ENCODE measurements at places on chromosomes 7 and 10.

- no peak for DNase-seq
Observed at GRCh38 chr7:119959811-119960210, 313.2 kb upstream of the KCND2 start.

DNA sequence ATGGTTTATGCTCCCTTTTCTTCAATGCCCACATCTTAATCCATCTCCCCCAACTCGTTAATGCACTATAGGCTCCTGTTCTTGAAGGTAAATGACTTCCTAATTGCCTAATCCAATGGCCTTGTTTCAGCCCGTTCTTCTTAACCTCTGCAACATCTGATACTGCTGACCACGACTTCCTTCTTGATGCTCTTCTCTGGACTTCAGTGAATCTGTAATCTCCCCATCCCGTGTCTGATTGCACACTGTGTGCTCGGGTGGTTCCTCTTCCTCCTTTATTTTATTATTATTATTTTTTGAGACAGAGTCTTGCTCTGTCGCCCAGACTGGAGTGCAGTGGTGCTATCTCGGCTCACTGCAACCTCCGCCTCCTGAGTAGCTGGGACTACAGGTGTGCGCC lies 58.9 kb downstream of the HIPK2 start:
- no peak for DNase-seq

DNA sequence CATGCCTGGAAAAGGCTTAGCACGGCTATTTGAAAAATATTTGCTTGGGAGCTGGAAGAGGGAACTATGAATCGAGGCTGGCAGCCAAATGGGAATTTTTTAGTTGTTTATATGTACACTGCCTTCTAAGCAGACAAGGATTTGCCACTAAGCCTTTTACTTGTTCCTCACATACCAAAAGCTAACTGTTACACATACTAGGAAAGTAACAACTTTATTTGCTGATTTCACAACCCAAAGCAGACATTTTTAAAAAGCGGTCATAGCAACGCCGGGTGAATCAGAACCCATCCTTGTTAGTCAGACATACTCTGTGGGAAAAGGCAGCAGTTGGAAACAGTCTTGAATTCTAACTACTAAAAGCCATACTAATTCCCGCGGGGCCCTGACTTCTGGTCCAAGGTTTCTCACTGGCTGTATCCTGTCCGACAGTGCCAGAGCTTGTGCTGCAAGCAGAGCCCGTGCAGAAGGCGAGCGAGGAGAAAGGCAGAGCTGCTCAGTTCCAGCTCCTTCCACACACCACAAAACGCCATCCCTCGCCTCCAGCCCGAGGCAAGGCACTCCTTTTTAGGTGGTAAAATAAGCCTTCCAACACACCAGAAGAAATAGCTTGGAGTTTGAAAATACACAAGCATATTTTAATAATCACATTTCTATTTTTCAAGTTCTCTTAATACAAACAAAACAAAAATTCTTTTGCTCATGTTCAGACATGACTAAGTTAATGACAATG lies 89.2 kb downstream of the RNF216 start:
- DNase-seq, result no peak

- DNase-seq, result no peak
Observed at GRCh38 chr10:58785354-58785753, 272.7 kb downstream of the BICC1 start.

DNA sequence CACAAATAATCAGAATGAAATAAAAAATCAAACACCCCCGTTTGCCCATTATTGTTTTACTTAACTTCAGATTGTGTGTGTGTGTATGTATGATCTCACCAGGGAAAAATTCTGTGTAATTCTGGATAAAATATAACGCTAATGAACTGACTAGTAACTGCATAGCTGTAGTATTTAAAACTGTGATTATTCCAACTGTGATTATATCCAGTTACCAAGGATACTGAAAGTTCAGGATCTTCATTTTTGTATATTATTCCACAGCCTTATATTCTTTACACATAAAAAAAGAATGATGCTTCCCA lies 2.9 kb downstream of the TWIST1 start:
- no peak for DNase-seq

DNA sequence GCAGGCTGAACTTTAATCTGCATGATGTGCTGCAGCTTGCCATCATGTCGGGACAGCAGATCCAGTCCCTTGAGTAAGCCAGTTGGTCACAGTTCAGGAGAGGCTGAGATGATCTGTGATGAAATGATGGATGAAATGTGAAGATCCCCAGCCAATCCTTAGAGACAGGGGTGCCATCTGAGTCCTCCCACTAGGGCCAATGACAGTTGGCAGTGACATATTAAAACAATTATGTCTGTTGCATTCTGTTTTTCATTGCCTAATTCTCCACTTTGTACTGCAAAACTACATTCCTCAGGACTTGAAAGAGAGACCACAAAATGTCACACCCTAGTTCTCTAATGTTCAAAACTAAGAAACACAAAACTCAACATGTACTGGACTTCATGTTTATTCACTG lies 66.3 kb upstream of the CAV2 start:
- DNase-seq, result no peak

- no peak for DNase-seq
Observed at GRCh38 chr10:59055045-59055444, 121.4 kb upstream of the PHYHIPL start.

Measured in T-helper 1 cell (primary cell).